ENCODE measurements at places on chromosomes 2 and 18.

DNA sequence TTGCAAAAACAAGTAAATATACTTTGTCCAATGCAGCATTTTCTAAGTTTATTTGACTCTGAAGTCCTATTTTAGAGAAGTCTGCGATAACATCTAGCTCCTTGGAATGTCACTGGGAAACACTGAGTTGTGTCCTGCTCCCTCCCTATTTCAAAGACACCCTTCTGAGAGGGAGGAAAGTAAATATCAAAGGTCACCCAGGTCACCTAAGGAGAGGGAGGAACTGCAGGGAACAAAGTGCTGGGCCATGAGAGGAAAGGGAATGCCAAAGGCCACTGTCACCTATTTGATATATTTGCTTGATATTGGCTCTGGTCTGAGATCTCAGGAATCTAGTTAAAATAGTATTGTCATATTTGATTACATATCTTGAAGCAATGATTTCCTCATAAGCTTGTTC, 201.3 kb downstream of the GCA start:
- no peak for DNase-seq

GRCh38 chr2:133377021-133377481, 191.2 kb downstream of the NCKAP5 start:
- no peak for DNase-seq

DNA sequence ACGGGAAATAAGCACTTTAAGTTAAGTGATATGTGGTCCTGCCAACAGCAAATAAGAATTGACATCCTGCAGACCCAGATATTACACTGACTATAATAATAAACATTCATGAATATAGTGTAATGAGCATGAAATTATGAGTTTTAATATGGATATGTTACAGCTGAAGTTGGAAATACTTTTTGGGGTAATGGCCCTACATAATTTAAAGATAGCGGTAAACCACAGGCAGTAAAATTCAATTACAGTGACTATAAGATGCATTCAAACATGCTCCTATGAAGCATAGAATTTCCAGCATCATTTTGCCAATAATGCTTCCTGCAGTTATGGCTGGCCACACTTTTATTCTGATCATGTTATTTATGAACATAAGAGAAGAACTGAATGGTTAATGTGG, 49.4 kb upstream of the LRRTM4 start:
- DNase-seq: no peak

GRCh38 chr18:9916077-9916639, 2.3 kb downstream of the VAPA start:
- DNase-seq: no peak

DNA sequence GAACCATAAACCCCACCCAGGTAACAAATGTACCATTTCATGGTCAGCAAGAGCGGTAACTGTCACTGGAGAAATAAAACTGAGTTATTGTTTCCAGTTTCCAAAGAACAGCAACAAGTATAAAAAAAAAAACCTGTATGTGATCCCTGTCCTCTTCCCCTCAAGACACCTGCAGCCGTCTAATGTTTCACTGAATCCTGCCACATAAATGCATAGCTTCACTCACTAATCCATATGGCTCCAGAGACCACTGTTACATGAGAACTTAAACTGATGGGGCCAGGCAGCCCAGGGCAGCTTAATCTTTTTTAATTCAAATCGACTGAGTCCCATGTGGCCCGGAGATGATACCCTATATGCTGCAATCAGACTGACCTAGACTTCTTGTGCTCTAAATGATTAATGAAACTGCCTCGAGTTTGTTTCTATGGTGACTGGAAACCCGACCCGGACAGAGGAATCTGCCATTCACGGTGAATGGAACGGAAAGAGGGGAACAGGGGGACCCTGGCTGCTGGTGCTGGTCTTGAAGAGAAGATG, 60.9 kb upstream of the SIX2 start:
- peak; percentile 7 for DNase-seq

DNA sequence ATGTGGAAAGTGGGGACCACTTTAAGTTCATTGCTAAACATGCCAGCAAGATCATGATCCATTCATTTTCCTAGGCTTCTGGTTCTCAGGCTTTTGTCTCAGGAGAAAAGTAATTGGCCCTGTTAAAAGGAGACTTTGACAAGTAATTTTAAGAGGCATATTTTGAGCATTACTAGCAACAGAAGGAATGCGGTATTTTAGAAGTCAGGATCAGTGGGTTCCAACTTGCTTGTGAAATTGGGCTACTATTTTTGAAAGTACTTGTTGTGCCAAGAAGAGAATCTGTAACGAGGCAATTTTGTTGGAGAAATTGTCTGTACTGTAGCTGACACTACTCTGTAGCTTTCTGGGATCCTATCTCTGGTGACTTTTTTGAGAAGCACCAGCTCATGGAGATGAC, 59.4 kb downstream of the CERS6 start:
- no peak for DNase-seq

DNA sequence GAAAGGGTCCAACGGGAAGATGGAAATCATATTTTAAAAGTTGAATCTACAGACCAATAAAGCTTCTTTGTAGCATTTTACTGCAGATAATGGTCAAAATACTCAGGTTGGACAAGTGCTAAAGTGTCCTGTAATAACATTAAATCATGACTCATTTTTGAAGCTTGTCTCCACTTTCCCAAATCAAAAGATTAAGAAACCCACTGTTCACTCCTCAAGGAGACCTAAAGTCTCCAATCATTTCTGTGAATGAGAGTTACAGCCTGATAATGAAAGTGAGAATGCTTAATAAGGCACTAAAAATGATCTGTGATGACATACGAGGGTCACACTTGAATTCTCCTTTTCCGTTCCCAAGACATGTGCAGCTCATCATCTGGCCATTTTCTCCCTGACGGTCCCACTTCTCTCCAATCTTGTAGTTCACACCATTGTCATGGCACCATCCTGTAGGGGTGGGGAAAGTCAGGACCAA, 53.4 kb downstream of the ATIC start:
- no peak for DNase-seq

- no peak for DNase-seq
Measured at GRCh38 chr2:20062615-20063545, 11.5 kb upstream of the LAPTM4A start.

DNA sequence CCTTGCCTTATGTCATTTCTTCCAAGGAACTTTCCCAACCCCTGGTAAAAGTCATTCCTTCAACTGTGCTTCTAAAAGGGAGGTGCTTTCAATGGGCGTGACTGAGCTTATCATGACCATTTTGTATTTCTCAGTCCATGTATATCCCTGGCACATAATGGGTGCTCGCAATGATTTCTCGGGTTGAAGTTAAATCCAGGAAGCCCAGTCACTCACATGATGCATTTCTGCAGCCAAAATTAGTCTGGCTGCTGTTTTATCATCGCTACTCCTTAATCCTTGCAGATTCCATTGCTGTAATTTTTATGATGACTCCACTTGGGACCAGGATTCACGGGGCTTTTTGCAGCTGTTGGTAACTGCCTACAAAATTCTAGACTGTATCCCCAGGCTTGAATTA, 25.9 kb upstream of the RFX8 start:
- no peak for DNase-seq

DNA sequence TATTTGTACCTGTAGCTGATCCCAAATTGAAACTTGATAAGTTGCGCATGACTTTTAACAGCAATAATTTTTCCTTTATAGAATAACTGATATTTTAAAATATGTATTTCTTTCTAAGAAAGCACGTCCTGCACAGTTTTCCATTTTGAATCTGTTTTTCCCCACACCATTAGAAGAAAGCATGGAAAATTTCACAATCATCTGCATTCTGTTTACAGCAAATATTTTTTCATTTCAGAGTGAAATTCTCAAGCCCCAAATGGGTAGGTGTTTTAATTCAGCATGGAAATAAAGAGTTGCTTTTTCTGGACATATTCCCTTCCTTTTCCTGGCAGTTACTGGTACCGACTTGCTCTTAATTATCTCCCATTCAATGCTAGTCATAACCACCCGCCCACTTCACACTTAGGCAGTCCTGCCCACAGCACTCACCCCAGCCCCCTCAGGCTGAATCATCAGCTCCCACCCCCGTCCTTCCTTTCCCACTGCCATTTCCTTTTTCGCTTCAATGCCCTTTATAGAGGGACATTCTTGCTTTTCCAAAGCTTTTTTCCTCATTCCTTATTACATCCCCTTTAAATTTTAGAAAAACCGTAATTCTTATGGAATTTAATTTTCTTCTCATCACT, 89.2 kb upstream of the GLS start:
- peak; percentile 31 for DNase-seq

GRCh38 chr2:231613331-231613662, 20.6 kb downstream of the TEX44 start:
- no peak for DNase-seq

DNA sequence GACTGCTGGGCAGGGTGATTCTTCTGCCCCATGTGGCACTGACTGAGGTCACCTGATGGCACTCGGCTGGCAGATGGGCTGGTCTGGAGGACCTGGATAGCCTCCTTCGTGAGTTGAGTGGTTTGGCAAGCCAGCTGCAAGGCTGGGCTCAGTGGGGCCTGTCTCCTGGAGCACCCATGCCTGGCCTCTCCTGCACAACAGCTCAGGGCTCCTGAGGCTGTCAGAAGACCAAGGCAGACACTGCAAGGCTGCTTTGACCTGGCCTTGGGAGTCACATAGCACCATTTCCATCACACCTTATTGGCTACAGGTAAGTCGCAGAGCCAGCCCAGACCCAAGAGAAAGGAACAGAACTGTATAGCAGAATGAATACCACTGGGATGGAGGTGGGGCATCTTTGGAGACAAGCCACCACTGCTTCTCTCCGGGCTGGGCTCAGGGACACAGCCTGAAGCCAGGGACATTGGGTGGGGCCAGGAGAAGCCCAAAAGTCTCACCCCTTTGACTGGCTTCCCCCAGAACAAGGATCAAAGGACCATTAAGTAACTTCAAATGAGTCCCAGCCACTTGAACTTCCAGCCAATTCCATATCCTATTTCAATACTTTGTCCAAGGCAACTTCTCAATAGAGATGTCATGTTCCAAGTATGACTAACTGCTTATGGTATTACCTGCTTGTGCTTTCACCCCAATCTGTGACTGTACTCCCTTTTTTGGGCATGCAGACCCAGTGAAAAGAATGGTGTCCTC, 156.3 kb downstream of the CABLES1 start:
- DNase-seq: no peak

DNA sequence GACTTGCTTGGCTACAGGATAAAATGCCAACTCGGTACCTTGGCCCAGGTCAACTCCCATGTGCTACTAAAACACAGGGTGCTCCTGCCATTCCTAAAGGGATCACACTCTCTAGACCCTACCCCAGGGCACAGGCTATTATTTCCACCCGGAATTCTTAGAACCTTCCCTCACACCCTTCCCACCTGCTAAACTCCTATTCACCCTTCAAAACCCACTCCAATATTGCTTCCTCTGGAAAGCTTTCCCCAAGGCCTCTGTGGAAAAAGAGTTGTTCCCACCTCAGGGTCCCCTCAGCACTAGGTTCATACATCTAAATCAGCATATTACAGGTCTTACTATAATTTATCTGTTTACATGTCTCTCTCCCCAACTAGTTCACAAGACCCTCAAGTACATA, 75.0 kb upstream of the TANC1 start:
- no peak for DNase-seq

DNA sequence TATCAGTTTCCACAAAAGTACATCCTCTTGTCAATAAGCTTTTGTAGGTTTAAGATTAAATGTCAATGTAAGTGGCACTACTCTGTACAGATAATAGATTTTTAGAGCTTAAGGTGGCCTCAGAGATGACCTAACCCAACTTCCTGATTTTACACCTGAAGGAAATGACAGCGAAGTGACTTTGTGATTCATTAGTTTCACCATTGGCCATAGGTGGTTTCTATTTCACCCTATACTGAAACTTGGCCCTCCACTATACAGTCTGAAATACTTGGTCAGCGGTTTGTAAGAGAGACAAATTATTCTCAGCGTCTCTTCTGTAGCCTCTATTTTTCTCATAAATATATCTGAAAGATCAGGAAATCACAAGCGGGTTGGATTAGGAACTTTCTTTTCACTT, 330.4 kb upstream of the FAM98A start:
- no peak for DNase-seq

- DNase-seq: no peak
Measured at GRCh38 chr2:120978359-120979050, 242.8 kb downstream of the GLI2 start.

- no peak for DNase-seq
Measured at GRCh38 chr18:6857300-6857699, 127.8 kb downstream of the ARHGAP28 start.

DNA sequence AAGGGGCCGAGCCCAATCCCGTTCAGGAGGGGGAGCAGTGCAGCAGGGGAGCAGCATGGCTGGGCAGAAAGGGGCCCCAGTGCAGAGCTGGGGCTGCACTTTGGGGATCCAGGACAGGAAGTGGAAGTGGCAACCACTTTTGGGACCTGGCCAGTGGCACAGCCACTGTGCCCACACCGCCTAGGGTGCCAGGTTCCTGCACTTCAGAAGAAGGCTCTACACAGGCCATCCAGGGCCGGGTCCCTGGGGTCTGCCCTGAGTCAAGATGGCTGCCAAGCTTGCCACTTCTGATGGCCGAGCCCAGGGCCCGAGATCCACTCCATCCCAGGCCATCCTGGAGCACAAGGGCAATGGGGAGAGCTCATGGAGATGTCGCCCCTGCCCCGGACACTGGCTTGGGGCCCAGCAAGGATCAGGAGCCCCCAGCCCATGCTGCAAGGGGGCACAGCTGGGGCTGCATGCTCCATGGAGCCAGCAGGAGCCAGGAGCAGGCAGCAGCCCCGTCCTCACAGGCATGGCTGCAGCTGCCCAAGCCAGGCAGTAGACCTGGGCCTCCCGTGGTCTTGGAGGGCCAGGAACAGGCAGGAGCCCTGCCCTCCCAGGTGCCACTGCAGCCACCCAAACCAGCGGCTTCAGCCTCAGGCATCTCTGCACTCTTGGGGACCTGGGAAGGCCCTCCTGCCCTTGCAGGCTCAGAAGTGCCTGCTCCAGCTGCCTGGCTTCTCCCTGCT, 35.0 kb upstream of the ID2 start:
- DNase-seq: no peak

- DNase-seq: no peak
Measured at GRCh38 chr2:220377482-220378155, 750.2 kb downstream of the SLC4A3 start.

- DNase-seq: peak; percentile 14
Measured at GRCh38 chr2:126643972-126644371, 12.0 kb upstream of the GYPC start.

DNA sequence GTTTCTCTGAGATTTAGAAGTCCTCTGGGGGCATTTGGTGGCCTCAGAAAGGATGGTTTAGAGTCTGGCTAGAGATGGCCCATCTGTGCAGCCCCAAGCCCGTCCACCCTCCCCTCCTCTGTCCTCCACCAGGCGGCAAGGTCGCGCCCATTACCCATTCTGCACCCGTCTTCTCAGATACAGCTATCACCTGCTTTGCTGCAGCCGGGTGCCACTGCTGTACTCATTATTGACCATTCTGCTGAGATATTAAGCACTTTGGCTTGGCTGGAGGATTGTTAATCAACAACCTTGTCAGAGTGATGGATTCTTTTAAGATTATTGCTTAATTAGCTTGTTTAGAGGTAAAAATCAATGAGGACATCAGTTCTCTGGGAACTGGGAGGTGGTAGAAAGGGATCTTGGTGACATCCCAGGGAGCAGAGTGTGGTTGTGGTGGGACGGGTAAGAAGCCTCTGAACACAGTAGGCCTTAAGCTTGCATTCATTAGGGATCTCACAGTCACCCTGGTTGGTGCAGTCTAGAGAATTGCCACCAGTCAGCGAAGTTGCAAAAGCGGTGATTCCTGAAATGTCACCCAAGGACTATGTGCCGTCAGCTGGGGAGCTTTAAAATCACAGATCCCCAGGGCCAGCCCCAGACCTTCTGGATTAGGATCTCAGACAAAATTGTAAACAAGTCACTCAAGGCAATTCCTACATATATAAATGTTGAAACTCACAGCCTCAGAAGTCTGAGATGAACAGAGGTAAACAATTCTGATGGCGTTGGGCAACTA, 90.9 kb downstream of the CAPN13 start:
- DNase-seq: no peak
